ENCODE measurements at places on chromosomes 2 and 18.

DNA sequence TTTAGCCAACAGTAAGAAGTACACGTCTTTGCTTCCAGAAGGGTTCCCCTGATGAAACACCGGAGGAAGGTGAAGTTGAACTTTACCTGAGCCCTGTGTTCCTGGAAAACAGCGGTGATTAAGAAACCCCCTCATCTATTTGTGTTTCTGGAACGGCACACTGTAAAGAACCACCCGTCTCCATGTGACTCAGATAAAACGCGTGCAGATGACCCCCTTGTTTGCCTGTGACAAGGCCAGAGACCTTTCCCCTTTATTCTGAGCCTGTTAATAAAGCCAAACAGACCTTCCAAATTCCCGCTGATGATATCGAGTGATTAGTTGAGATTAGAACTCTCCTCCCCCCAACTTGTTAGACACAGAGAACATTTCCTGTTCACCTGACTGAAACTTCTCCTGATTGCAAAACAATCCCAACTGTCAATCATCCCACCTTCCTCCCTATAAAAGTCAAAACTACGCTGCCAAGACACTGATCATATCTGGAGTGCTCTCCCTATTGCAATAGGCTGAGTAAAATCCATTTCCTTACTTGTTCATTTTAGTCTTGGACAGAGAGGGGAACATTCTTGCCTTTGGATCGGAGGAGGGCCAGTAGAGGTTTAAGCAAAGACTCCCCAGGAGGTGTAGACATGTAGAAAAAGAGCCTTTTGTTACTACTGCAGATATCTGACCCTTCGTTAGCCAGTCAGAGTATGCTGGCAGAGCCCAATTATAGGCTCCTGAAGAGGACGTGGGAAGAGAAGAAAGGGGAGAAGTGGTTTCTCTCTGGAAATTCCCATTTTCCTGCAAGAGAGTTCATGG is 914 bp upstream of the IWS1 start:
- peak; percentile 4 for DNase-seq

DNA sequence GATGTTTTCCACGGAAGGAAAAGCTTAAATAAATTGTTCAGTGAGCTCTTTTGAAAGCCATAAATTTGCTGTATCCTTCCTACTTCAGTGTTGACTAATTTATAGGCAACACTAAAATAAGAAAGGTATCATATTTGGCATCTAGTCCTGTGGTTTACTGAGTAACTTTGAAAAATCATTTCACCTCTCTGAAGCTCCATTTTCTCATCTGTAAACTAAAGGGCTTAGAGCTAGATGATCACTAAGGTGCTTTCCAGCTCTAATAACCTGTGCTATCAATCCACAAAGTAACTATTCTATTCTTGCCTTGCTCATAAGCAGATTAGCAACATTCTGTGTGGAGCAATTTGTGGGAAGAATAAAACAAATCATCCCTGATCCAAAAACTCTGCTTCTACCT is 3.6 kb upstream of the MYOM1 start:
- DNase-seq = no peak

DNA sequence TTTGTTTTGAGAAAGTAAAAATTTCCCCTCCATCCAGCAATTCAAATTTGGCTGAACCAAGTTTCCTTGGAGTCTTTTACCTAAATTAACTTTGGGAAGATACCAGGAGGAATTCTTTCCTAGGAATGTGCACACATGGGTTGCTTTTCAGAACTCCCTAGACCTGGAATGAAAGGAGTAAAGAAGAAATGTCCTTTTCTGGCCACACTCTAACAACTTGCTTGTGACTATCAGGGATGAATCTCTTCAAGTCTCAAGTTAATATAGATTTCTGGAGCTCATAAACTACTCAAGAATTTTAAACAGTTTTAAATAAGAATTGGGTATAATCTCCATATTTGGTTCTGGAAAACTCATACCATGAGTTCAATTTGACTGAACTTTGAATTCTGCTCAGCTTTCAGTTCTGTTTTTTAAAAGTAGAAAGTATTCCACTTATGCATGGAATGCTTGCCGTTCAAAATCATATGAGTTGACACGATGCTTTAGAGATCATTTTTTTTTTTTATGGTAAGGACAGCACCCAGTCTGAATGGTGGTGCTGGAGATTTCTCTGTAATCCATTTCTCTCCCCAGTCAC is 7.7 kb downstream of the RASGRP3 start:
- no peak for DNase-seq

- DNase-seq = no peak
Observed at GRCh38 chr2:234669621-234670020, 172.7 kb upstream of the ARL4C start.

- no peak for DNase-seq
Observed at GRCh38 chr2:10242451-10242850, 60.3 kb upstream of the HPCAL1 start.

GRCh38 chr2:239912171-239912937 is 112.8 kb downstream of the NDUFA10 start:
- DNase-seq = no peak

- no peak for DNase-seq
Observed at GRCh38 chr2:219027511-219028055, 13.7 kb downstream of the CFAP65 start.

DNA sequence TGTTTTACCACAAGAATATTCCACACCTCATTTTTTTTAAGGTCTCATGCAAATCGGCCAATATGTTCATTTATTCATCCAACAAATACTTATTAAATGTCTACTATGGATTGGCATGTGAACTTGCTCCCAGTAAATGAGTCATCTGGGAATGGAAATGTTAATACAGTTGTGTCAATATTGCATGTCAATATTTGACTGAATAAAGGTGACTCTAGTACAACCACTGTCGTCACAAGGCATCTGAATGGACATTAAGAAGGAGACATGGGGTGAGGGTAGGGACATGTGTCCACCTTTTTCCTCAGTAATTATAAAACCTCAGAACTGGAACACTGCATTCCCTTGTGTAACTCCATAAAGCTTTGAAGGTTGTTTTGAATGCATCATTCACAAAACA is 365.4 kb downstream of the ADCYAP1 start:
- no peak for DNase-seq

DNA sequence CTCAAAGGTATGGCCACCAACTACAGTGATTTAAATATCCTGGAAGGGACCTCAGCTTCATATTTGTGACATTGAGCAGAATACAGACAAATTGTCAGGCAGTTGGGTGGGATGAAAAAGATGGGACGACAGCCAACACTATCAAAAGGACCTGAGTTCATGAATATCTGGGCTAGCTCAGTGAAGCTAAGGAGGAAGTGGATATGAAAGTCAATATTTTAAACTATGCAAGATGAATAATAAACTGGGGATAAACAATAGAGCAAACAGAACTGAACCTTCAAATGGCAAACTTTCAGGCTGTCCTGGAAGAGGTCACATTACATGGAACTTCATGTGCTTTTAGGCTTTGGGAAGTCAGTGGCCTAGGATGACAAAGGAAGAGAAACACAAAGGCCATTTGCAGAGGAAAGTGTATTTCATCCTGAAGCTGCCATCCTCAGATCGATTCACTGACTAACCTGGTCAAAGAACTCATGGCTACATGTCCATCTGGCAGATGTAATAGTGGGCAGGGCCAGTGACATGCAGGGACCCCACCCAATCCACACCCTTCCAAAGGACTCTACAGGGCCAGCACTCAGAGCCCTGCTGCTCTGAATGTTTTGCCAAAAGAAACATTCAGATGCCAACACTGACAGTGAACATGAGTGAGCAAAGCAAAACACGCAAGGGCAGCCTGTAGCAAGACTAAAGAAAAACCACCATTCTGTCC is 175.7 kb downstream of the ETAA1 start:
- DNase-seq = no peak

DNA sequence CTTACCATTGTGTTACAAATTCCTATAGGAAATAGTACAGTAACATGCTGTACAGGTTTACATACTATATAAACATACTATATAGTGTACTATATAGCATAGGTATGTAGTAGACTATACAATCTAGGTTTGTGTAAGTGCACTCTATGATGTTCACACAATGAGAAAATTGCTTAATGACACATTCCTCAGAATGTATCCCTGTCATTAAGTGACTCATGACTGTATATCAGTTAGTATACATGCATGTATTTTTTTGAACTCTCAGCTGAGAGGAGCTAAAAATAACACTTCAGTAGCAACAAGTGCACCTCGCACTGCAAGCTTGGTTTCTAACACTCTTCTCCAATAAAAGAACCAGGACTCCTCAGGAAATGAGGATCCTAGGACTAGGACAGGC is 19.5 kb upstream of the ASXL3 start:
- DNase-seq = no peak

DNA sequence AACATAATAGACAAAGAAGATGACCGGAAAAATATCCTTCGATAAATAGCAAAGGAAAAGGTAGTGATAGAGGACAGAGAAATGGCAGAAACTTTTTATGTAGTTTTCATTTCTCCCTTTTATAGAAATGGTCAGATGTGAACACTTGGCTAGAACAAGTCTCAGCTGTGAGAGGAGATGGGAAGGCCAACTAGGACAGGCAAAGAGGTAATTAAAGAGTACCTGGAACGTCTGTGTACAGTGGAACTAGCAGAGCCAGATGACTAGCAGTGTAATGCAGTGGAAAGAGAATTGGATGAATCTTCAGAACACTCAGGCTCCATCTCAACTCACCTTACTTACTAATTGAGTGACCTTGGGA is 69.2 kb downstream of the NABP1 start:
- DNase-seq = no peak

- no peak for DNase-seq
Observed at GRCh38 chr2:239266779-239267287, 134.0 kb downstream of the HDAC4 start.

DNA sequence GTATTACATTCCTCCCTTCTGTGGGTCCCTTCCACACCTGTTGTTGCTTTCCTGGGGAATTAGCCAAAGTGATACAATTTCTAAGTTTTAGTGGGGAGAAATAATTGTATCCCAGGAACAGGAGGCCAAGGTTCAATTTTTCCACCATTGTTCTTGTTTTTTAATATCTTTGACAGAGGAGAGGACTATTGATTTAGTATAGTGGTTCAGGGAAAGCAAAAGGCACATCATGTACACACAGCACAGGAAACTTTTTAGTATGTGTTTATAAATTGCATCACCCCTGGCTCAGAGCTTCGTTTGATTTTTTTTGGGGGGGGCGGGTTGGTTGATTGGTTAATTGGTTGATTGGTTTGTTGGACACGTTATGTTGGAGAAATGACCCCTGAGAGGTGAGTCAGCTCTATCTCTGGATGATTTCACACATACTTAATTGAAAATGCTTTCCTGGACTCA is 431.6 kb downstream of the PID1 start:
- no peak for DNase-seq

DNA sequence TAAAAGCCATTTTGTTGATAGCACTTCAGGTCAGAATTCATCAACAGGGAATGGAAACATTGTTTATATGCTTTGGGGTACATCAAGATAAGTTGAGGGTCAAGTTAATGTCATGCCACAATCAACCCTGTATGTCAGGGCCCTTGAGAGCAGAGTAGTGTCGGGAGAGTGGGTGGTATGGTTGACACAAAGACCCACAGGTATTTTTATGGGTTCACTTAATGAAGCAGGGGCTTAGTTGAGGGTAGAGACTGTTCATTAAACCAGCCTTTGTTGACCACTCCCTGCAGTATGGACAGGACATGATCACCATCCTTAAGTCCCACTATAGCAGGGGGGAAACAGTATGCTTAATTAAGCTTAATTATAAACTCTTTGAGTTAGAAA is 5.7 kb downstream of the RPL37A start:
- DNase-seq = no peak

GRCh38 chr2:112724591-112725525 is 4.0 kb downstream of the NT5DC4 start:
- no peak for DNase-seq

- DNase-seq = no peak
Observed at GRCh38 chr2:9761577-9761976, 81.7 kb upstream of the TAF1B start.

Data from immature natural killer cell (primary cell).